ENCODE measurements at places on chromosomes 2 and 18.

DNA sequence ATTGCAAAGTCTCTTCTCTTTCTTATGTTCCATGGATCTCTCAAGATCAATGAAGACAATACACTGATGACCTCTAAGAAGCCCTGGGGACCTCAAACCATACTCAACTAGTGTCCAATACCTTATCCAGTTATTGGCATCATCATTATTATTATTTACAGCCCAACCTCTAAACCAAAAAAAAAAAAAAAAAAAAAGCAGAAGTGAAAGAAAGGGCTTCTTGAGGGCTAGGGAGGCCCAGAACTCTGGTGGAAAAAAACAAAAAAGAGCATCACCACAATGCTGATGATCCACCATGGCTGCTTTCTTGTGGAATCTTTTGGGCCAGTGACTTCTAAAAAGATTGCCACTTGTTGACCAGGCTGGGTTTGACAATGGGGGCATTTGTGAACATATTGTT, 324.9 kb downstream of the LPIN1 start:
- no peak for DNase-seq

- DNase-seq: no peak
These were observed 28.2 kb downstream of the LPIN2 start for GRCh38 chr18:2984703-2985261.

DNA sequence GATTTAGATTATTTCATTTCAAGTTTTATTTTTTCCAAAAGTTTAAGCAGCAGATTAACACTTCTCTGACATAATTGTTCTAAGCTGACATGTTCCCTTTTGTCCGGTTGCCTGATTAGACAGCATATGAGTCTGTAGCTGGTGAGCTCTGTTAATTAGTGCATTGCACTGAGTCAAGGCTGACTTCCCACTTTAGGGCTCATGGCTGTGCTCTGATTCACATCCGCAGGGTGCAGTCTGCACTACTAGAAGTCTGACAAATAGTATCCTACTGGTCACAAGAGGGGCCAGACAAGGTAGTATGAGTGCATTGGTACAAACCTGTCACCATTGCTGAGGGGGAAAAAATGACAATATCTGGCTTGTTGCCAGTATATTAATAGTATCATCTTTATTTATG, 443.9 kb upstream of the ZNF804A start:
- DNase-seq: no peak

DNA sequence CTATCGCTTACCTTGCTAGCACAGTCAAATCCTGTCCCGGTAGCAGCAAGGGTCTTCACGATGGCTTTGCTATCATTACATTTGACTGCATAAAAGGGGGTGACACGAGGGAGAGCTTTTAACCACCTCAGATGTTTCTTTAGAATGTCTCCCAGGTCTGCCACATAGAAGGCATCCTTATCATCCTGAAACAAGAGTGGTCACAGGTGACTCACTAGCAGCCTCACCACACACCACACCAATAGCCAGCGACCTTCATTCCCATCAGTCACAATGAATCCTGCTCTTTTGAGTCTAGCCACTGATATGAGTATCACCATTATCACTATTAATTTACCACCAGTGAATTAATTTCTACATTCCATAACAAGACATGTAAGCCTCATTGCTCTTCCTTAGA, 3.7 kb downstream of the ODC1 start:
- no peak for DNase-seq

DNA sequence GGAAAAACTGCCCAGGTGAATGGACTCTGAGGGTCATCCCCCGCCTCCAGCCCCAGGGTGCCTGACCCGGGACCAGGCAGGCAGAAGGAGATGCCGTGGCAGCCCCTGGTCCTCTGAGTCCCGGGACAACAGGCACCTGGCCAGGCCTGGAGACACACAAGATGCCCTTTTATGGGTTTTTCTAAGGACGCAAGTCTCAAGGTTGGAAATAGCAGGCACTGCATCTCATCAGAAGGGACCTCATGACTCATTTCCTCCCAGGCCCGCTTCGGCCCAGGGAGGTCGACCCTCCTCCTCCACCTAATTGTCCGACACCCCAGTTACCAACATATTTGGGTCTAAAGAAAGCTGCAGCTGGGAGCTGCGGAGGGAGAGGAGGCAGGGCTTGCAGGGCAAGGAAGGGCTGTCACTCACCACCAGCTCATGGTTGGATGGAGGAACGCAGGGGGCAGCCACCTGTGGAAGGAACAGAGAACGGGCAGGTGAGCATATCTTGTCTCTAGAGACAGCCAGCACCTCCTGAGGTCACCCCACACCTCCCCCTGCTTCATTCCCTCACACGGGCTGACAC, 82.9 kb downstream of the TNS1 start:
- DNase-seq: no peak

DNA sequence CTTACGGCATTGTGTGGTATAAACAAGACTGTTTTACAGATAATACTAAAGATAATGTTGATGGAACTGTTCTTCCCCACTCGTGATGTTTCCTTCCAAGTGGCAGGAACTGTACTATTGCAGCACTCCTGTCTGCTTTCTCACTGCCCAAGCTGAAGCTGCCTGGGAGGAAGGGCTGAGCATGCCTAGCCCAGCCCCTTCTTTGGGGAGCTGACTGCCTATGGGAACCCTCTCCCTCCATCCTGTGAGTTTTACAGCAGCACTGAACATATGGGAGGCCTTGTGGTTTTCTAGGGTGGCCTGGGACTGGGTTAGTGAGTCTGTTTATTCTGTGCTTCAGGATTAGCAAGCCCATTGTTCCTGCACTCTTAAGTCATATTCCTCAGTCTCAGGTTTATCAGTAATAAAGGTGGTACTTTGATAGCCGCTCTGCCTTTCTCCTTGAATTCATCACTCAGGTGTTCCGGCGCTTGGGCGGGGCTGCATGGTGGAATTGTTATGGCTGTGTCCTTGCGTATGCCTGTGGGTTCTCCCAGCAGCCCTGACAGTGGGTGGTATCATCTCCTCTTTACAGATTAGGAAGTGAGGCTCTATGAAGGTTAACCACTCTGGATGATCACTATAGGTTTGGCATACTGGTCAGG, 379.7 kb downstream of the PTPRM start:
- DNase-seq: no peak

GRCh38 chr2:239249776-239250175, 151.0 kb downstream of the HDAC4 start:
- DNase-seq: no peak

DNA sequence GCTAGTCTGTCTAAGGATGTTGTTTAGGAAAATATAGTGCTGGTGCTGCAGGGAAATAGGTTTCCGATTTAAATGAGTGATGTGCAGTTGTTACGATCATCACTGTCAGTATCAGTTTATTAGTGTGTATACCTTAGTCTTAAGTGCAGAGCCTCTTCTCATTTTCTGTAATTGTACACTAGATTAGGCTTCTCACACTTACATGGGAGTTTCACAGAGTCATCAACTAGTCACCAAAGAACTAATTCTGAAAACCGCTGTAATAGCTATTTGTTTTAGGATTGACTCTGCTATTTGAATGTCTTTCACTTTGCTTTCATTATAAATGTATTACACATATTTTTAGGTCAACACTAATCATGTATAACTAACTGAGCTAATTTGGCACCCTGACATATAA, 99.8 kb upstream of the ZEB2 start:
- DNase-seq: no peak

GRCh38 chr18:74142252-74142651, 5.4 kb downstream of the FBXO15 start:
- DNase-seq: no peak

Measured in HEK293T (cell line).